H1 (cell line): ENCODE measurements at places on chromosomes 16 and 17.

- no peak for DNase-seq
Measured at GRCh38 chr17:80892900-80893603, 98.6 kb upstream of the CHMP6 start.

DNA sequence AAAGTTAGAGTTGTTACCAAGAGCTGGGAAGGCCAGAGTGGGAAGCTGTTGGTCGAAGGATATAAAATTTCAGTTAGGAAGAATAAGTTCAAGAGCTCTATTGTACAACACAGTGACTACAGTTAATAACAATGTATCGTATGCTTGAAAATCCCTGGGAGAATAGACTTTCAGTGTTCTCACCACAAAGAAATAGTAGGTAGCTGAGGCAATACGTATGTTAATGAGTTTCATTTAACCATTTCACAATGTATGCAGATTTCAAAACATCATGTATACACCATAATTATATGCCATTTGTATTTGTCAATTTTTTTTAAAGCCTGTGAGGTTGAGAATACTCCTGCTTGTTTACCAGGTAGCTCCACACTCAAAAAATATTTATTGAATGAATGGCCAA lies 41.5 kb upstream of the MYOCD start:
- DNase-seq = no peak

- no peak for DNase-seq
Measured at GRCh38 chr17:7215136-7215638, 4.4 kb downstream of the DLG4 start.

- DNase-seq = no peak
Measured at GRCh38 chr17:72025113-72025512, 95.7 kb upstream of the SOX9 start.

DNA sequence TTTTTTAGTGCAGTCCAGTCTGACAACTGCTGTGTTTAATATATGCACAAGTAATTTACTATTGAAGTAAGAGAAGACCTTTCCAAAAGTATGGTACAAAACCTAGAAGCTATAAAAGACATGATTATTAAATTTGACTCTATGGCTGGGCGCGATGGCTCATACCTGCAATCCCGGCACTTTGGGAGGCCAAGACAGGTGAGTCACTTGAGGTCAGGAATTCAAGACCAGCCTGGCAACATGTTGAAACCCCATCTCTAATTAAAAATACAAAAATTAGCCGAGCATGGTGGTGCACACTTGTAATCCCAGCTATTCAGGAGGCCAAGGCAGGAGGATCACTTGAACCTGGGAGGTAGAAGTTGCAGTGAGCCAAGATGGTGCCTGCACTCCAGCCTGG lies 41.4 kb upstream of the VWA3A start:
- no peak for DNase-seq

GRCh38 chr16:2919511-2920255 lies 8.0 kb downstream of the FLYWCH1 start:
- DNase-seq = peak; percentile 83
